ENCODE measurements at places on chromosomes 7 and 10.

DNA sequence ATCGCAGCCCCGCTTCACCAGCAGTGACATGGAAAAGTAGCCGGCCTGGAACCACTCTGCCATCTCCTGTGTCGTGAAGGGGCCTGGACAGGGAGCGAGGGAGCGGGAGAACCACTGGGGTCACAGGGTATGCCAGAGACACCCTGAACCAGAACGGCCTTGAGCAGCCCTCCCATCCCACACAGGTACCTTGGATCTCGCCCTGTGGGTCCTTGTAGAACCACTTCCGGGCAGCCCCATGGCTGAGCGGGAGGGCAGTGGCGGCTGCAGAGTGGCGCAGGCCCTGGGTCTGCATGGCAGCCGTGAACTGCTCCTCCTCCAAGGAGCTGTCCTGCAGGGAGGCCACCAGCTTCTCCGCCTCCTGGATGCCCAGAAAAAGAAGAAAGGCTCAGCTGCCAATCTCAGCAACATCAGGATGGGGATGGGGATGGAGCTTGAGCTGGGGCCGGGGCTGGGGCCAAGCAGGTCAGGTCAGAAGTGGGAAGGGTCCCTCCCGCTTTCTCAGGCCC is 9.5 kb downstream of the GIGYF1 start:
- no peak for DNase-seq

- no peak for DNase-seq
These were observed 10.9 kb downstream of the FAM3C start for GRCh38 chr7:121385056-121385799.

DNA sequence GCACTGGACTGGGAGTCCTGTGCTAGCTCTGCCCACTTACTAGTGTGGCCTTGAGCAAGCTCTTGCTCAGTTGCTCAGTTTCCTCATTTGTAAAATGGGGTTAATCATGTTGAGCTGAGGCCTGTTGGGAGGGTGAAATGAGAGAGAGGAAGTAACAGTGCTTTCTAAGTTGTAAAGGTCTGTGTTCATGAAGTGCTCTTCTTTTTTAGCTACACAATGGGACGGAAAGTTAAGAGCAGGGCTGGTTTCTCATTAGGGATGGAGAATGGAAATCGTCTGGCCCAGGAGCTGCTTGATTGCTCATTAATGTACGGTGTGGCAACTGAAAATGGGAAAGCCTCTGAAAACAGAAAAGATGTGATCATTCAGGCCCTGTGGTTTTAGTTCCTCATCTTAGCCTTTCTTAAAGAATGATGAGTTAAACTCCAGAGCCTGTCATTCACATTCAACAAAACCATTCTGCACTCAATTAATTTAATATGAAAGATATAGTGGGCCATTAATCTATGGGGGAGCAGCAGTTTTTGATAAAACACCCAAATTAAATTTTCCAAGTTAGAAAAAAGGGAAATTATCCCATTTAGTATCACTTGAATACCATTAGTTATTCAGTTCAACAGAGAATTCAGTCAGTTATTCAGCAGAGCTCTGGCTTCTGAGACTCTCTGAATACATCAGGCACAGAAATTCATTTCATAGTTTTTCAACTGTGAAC is 60.5 kb downstream of the SH2D4B start:
- DNase-seq, result no peak

GRCh38 chr7:43193893-43194292 is 81.4 kb downstream of the HECW1 start:
- no peak for DNase-seq

DNA sequence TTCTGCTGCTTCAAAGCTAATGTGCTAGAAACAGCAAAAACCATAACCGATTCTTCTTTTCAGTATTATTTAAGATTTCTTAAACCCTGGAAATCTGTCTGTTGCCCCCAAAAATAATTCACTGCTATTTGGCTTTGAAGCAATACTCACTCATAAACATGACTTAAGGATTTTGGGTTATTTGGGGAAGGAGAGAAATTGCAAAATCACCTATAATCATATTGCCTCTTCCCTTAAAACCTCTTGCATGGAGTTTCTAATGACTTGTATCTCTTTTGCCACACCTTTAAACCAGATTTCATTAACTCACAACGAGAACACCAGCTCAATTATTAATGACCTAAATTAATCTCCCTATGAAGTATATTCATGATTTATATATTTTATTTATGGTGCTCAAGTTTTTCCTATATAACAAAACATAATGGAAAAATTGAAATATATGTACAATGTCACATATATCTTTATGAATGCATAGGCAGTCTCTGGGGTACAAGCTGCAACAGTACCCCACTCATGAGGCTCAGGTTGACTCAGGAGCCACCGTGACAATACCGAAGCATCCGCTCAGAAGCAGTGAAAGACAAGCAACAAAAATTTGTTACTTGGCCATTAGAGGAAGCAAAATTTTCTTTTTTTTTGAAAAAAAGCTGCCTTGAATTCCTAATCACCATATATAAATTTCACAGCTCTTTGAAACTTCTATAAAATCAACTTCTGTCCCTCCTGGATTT is 3.0 kb downstream of the NAMPT start:
- no peak for DNase-seq

DNA sequence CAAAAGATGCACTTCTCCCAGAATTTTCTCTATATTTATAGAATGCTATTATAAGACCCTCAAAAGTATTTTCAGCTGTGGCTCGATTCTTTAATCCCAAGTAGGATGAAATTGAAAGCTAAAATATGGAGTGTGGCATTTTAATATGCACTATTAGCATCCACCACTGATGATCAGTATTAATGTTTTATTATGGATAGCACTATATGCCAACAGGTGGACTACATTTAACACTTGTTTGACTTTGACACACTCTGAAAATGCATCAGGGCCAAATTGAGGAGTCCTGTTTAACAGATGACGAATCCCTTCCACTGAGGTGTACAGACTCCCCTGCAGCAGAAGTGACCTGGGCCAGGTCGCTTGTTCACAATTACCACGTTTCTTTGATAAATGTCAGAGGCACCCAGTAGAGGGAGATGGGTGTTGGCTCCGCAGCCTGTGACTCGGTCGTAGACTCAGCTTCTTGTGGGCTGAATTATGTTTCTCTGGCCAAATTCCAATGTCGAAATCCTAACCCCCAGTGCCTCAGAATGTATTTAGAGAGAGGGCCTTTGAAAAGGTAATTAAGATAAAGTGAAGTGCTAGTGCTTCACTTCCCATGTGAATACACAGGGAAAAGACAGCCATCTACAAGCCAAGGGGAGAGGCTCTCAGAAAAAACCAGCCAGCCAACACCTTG is 48.1 kb downstream of the WIPF3 start:
- no peak for DNase-seq

- DNase-seq, result no peak
These were observed at the start of gene SSC4D for GRCh38 chr7:76409537-76409936. TSS of gene SSC4D (minus strand) at chr7:76409697. CDS start at chr7:76404439, 5,258 bp downstream.

- DNase-seq, result no peak
These were observed 116.3 kb upstream of the PPP2R2D start for GRCh38 chr10:131784363-131785120.

DNA sequence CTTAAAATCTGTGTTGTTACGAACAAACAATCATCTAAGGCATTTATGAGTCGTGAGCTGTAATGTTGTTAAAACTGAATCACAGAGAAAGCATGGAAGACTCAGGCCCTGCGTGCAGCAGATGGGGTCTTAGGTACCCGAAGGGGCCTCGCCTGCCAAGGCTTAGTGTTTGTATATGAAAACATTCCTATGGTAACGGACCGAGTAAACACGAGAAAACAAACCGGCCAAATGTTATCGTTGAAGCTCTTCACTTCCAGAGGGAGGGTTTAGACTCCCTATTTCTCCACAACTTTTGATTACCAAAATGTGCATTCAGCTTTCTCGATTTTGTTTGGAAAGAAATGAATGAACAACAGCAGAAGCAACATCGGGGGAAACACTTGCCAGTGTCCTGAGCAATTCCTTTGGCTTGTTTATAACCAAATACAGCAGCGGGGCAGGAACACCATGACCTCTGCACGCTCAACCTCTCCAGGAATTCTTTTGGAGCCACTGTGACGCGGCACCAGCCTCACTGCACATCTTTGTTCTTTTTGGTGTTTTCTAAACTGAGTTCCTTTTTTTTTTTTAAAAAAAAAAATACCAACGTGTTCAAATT is 121.6 kb upstream of the KLF6 start:
- no peak for DNase-seq

- no peak for DNase-seq
These were observed 78.3 kb downstream of the LRRC17 start for GRCh38 chr7:102991077-102991539.

- DNase-seq, result no peak
These were observed at the start of gene CRTAC1 for GRCh38 chr10:98030093-98030821. TSS of gene CRTAC1 (minus strand) at chr10:98030621. CDS start at chr10:98030472, 149 bp downstream.

DNA sequence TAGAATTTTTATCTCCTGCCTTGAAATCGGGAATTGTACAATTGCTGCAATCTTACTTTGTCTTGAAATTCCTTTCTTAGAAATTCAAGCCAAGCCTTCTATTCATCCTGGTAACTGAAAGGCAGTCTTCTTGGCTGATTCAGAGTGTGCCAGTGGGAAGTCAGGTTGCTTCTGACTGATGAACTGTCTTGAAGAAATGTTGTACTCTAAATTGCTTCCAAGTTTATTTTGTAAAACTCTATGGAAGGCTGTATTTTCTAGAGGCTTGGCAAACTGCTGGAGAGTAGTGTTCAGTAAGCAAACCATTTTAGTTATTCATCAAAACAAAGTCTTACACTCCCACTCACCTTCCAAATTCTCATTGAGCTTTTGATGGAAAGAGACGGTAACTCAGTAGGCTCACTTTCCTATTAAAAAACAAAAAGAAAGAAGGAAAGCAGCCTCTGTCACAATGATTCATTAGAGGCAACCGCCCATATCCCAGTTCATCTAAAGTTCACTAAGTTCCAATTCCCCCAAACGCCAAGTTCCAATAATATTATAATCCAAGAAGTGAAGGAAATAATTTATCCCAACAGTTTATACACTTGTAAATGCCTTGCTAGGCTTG is 187.9 kb upstream of the MALRD1 start:
- no peak for DNase-seq

DNA sequence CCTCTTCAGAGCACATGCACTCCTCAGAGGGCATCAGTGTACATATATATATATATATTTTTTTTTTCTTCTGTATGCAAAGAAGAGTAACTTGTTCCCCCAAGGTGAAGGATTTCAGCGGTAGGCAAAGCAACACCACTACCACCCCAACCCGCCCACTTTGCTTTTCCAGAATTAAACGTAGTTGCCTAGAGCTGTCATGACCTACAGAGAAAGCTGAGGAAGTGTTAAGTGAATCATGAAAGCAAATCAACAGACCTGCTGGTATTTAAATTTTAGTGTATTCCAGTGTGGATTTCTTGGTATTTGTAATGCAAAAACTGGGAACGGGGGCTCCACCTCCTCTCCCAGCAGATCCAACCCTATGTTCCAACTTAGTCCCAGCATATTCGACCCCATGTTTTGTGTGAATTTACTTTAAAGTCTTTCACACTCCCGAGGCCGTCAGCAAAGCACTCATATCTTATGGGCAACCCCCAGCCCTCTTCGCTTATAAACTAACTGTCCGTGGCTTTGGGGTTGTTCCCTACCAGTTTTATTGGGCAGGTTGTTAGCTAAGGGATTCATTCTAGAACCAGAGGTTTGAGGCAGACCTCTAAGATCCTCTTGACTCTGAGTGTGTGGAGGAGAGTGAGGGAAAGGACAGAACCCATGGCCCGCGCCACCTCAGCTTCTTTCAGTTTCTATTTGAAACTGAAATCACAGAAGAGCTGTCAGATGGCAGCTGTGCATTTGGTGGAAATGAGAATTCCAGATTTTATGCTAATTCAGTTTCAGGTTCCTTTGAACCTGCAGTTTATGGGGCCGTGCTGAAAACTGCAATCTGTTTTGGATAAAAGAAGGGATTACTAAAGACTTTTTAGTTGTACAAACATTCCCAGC is 450.2 kb upstream of the GALNT17 start:
- no peak for DNase-seq

GRCh38 chr10:72344932-72345331 is 9.8 kb downstream of the DNAJB12 start:
- DNase-seq, result no peak

DNA sequence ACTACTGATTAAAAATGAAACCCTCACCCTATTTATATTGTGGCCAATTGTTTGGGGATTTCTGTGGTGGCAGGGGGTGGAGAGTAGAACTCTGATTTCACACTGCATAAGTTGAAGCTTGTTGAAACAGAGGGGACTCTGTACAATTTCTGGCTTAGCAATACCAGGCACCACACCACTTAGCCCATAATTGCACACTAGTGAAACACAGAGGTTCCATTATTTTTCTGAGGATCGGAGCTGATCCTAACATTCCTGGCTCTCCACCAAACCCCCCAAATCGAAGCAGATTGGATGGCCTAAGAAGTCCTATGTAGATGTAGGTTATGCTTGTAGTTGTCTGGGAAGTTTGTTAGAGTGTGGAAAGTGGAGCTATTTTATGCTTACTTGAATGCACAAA is 47.0 kb downstream of the PTN start:
- no peak for DNase-seq

GRCh38 chr7:64494912-64495461 is 67.9 kb downstream of the ZNF680 start:
- no peak for DNase-seq

DNA sequence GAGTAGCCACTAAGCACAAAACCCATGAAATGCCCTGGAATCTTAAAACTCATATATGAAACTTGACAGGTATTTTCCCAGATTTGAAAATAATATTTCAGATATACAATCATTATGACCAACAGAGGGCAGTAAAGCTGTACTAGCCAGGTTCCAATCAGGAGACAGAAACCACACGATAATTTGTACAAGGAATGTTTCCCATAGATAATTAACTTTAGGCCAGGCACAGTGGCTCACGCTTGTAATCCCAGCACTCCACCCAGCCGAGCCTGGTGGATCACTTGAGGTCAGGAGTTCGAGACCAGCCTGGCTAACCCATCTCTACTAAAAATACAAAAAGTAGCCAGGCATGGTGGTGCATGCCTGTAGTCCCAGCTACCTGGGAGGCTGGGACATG is 31.0 kb upstream of the NUB1 start:
- DNase-seq, result no peak

GRCh38 chr10:125006921-125007426 is 65.1 kb downstream of the ZRANB1 start:
- DNase-seq, result no peak

DNA sequence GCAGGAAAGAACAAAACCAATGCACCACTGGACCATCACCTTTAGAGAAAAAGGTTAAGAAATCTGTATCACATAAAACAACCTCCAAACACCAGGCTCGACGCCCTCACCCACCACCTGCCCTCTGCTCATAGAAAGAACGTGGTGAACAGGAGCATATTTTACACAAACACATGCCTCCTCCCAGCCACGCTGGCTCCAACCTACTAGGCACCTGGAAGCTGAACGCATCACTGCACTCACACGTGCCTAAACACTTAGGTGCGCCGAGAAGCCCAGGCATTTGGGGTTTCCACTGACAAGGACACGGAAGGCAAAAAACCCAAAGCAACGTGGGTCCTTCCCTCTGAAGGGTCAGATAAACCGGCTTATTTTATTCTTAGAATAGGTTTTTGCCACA is 56.0 kb downstream of the PTPRN2 start:
- DNase-seq, result no peak
